ENCODE measurements at places on chromosomes 12 and 14.

GRCh38 chr14:20415782-20416206, 2.5 kb upstream of the TEP1 start:
- peak; percentile 8 for DNase-seq

GRCh38 chr14:31118892-31119291, 88.7 kb downstream of the HECTD1 start:
- DNase-seq: no peak

DNA sequence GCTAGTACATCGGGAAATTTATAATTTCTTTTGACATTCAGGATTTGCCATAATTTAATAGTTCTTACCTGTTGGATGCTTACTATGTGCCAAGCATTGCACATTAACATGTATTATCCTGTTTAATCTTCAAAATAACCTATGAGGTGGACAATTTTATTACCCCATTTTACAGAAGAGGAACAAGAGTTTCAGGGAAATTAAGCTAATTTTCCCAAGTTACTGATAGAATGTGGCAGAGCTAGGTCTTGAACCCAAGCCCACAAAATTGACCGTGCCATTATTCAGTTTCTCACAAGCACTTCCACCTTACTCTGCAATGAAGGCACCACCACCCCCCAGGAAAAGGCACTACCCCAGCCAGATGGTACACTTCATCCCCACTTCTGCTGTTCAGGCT, 161.1 kb upstream of the PLEKHG7 start:
- no peak for DNase-seq

DNA sequence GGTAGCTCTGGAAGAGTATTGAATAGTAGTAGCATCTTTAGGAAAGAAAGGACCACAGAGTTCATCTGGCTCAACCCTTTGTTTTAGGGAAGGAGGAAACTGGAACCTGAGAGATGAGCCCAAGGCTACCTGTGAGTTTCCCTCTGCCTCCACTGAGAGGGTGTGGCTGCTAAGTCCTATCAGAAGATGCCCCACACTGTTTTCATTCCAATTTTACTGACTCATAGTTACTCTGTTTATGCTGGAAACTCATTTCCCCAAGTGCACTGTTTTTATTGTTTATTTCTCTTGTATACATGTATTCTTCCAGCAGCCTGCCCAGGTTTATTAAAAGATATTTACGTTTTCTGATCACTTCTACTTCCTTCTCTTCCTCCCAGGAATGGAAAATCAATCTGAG, 127.4 kb upstream of the ARHGAP5 start:
- DNase-seq: no peak

- DNase-seq: no peak
Measured at GRCh38 chr14:104176611-104177010, 38.2 kb downstream of the KIF26A start.

- DNase-seq: no peak
Measured at GRCh38 chr12:38690646-38691045, 214.7 kb downstream of the CPNE8 start.

DNA sequence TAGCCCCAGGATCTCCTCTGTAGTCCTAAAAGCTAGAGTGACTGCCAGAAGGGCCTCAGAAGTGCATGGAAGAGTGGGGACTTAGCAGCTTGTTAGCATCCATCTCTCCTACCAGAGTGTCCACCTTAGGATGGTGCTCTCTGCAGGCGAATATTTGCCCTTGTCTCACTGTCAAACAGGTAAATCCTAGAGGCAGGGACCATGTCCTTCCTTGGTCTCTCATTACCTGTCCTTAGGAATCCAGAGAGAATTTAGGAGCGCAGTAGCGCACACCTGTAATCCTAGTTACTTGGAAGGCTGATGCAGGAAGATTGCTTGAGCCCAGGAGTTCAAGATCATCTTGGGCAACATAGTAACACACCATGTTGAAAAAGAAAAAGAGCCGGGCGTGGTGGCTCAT, 21.4 kb downstream of the AGAP2 start:
- no peak for DNase-seq

DNA sequence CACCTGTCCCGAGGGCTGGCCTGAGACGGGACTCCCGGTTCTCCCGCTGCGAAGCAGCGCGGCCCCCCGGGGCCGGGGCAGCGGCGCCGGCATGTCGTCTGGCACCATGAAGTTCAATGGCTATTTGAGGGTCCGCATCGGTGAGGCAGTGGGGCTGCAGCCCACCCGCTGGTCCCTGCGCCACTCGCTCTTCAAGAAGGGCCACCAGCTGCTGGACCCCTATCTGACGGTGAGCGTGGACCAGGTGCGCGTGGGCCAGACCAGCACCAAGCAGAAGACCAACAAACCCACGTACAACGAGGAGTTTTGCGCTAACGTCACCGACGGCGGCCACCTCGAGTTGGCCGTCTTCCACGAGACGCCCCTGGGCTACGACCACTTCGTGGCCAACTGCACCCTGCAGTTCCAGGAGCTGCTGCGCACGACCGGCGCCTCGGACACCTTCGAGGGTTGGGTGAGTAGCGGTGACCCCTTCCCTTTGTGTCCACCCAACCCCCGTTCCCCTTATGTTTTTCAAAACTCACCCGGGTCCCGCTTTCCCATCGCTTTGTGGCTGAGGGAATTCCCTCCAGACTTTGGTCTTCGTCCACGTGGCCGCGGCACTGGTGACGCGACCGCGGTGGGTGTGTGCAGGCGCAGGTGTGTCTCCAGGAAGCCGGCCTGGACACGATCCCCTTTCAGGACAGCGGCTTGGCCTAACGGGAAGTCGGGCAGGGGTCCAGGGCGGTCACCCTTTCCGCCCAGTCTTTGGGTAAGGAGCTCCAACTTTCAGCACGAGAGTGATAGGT, 826 bp downstream of the PRKCH start:
- DNase-seq: no peak

GRCh38 chr12:56157201-56158028, 744 bp upstream of the MYL6 start:
- peak; percentile 73 for DNase-seq

DNA sequence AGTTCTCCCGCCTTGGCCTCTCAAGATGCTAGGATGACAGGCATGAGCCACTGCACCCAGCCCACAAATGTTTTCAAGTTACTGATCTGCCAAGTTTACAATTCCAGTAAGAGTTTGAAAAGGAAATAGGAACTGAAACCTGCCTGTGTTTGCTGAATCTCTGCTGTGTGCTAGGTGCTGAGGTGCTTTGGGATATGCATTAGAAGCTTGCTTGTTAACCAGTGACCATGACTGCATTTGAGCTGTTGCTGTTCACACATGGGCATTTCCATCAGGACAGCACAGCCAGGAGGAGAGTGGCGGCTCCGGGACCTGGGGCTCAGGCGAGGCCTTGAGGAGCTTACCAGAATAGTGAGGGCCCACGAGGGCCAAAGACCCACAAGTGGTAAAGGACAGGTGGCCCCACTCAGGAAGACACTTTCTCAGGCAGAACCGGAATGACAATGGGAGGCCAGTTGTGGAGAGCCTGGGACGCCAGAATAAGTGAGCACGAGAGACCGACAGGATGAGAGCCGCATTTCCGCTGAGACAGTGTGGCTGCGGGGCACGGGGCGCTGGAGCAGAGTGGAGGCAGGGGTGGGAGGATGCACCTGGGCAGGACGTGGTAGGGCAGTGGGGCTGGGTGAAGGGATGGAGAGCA, 54.5 kb upstream of the MMP17 start:
- DNase-seq: no peak

DNA sequence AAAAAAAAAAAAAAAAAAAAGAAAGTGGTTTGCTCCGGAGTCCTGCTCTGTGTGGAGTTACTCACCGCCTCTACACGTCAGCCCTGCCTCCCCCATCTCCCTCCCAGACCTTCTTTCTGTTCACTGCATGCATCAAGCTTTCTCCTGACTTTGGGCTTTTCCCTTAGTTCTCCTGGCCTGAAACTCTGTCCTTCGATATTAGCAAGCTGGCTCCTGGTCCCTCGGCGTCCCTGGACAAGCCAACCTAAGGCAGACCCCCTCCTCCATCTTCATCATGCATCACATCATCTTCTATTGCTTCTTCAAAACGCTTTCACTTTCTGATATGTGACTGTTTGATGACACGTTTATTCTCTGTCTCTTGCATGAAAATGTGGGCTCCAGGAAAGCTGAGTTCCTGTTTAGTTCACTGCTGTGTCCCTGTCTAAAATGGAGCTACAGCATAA, 40.6 kb downstream of the SLC15A4 start:
- DNase-seq: no peak

- no peak for DNase-seq
Measured at GRCh38 chr14:30706704-30707103, 84.6 kb downstream of the SCFD1 start.

- DNase-seq: peak; percentile 67
Measured at GRCh38 chr14:67837011-67837624, 17.5 kb downstream of the RAD51B start.

- DNase-seq: no peak
Measured at GRCh38 chr12:48001505-48002413, 2.5 kb downstream of the COL2A1 start.

DNA sequence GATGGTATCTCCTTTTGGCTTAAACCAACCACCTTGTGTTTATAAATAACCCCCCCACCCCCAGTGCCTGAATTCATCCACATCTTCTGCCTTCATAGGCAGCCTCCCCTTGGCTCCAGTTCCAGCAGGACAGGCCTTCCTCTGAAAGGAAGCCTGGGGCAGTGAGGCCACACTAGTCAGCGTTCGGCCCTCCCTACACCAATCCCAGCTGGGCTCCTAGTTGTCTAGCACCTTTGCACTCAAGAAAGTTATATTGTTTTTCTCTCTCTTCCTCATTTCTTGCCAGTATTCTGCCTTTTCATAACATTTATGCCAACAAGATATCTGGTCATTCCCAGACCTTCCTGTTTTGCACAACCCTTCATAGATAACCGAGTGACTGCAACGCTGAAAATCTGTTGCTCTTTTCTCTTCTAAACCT, 73.1 kb upstream of the ACTN1 start:
- no peak for DNase-seq

DNA sequence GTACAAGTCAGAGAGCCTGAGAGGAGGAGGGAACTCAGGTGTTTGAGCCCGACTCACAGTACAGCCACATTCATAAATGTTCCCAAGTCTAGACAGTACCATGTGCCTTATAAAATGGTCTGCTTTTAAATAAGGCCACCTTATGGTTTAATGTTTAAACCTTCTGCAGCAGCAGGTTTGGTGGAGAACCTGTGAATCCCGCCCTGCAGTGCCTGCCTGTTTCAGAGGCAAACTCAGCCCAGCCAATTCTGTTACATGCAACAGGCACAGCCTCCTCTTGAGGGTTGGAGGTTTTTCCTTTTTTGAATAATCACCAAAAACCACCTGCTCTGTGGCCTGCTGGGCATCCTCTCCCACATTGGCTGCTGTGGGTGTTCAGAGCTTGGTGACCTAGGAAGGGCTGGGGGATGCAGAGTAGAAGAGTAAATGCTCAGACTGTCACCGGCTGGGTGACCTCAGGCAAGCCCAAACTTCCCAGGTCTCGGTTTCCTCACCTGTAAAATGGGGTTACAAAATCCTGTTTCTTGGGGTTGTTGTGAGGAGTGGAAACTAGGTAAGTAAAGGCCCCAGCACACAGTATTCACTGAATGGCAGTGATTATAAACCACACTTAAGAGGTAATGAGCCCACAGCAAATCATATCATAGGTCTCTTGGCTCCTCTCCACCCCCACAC, 28.0 kb downstream of the NUAK1 start:
- no peak for DNase-seq

GRCh38 chr12:108367436-108367835, 28.3 kb upstream of the CMKLR1 start:
- no peak for DNase-seq

- peak; percentile 19 for DNase-seq
Measured at GRCh38 chr12:43882578-43883178, 46.8 kb downstream of the TMEM117 start.

GRCh38 chr12:17169726-17170471, 563.9 kb upstream of the LMO3 start:
- no peak for DNase-seq

DNA sequence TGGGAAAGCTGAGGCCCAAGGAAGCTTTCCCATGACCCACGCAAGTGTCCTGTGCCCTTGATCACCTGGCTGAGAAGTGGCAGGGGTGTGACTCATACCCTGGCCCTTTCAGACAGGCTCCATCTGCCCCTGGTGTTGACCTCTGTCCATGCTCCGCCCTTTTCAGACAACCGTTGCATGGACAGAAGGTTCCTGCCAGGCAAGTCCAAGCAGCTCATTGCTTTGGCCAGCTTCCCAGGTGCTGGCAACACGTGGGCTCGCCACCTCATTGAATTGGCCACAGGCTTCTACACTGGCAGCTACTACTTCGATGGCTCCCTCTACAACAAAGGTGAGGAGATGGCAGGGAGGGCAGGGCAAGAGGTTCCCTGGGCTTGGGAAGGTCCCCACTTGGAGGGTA, 103.5 kb downstream of the WSCD2 start:
- DNase-seq: no peak

DNA sequence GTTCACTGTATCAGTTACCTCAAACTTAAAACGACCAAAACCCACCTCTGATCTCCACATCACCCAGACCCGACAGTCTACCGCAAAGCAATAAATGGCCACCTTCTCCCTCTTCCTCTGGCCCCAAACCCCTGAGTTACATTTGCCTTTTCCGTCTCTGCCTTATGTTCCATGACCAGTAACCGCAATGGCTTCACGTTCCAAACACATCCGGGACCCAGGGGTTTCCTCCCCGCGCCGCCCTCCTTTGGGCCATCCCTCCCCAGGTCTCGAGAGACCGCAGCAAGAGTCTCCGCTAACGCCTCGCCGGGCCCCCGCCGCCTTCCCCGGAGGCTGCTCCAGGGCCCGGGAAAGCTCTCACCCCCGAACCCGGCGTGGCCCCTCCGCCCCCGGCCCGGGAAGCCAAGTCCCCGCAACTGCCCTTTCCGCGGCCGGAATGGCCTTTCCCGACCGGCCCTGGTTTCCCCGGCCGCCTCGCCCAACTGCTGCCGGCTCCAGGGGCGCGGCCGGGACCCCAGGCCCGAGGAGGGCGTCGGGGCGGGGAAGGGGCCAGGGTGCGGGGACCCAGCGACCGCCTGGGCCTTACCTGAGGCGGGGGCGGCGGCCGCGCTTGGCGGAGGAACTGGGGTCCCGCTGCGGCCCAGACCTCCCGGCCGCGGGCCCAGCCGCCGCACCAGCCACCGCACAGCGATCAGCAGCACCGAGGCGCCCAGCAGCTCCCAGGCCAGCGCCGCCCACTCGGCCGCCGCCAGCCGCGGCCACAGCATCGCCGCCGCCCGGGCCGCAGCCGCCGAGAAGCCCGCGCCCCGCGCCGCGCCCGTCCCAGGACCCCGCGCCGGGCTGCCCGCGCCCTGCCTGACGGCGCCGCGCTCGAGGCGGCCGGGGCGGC, at the start of gene ANKLE2:
TSS of gene ANKLE2 (minus strand) at position 801 of the 889 bp plus-strand sequence. CDS start at position 767, 34 bp downstream.
- no peak for DNase-seq
